ENCODE measurements at places on chromosomes 12 and 14.

DNA sequence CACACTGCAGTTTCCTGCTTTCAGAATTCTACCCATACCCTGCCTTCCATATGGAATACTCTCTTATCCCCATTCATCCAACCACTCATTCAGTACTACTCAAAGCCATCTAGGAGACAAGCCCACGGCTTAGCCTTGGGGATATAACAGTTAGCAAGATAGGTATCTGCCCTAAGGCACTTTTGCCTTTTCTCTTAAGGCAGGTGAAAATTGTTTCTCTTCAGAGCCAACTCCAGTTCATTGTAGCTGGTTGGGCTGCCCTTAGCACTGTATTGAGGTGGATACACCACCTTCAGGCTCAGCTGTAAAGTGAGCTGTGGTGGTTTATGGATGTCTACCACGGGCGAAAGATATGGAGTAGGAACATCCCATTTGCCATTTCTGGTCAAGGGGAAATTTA, 729.7 kb upstream of the TBX3 start:
- no peak for DNase-seq

- DNase-seq = no peak
Observed at GRCh38 chr12:48812389-48812788, 5.9 kb upstream of the CACNB3 start.

DNA sequence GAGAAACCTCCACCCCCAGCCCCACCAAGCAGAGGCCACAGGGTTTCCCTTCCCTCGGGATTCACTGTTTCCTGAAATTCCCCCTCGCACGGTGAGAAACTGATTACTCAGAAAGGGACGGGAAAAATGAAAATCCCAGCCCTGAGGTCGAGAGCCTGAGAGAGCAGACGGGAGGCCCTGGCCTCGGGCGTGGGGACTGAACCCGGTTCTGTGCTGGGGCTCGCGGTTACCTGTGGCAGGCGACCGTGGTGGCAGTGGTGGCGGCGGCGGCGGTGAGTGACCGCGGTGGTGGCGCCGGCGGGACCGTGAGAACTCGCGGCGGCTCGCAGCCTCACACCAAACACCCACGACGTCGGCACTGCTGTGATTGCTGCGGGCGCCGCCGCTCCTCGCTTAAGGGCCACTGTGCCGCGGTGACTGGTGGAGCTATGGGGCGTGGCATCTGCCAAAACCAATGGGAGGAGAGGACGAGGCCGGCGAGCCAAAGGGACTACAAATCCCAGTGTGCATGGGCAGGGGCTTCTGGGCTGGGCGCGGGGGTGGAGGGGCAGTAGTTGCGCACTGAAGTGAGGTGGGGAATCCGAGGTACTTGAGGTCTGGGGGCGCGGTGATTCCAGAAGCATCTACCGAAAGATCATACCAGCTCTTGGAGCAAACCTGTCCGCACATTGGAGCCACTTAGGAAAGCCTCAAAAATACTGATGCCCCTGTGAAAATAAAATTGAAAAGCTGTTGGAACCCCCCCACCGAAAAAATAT, at the start of gene LGMN:
TSS of gene LGMN (minus strand) at position 369 of the 758 bp plus-strand sequence. CDS start 15,841 bp downstream, outside the sequence.
- DNase-seq = peak; percentile 97

DNA sequence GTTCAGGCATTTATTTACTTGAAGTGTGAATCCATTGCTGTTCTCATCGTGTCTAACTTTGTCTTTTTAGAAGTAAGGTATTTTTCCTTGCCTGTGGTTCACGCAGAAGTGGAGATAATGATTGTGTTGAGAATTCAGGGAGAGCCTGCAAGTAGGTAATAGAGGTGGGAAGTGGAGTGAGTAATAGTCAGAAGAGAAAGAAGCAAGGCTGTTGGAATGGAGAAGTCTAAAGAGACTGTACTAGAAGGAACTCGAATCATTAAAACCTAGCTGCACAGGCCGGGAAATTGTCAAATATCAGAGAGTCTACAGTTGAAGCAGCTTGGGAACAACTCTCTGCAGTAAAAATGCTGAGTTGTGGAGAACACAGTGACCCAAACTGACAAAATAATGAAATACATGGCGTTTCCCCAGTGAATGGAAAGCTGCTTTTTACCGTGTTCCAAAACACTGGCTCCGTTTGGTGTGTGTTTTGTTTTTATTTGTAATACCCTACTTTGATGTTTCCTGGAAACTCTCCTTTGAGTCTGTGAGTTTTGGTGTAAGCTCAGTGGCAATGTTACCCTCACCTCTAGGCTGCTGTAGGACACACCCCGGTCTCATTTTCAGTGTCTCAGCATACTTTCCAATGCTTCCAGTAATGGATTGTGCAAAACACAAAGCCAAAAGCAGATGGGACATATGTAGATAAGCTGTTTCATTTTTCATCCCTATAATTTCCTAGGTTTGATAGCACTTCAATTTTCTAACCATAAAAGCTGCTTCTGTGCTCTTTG, 146.6 kb downstream of the CRADD start:
- DNase-seq = no peak

- DNase-seq = no peak
Observed at GRCh38 chr12:4829161-4829792, 80.4 kb upstream of the KCNA1 start.

DNA sequence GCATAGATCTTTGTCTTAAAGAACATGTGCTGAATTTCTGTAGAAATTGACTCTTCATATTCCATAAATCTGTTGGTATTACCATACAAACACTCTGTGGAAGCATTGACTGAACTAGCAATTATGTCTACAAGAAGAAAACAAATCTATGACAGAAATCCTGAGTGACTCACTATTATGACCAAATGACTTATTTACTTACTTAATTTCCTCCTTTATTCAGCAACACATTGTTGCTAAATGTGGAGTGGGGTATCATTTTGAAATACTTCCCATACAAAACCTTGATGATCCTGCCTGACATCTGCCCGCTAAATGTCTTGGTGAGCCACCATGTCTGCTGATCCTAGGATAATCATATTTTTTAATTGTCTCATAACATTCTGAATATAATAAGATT, 99.1 kb upstream of the SLCO1C1 start:
- DNase-seq = no peak

GRCh38 chr14:99626041-99626648, 18.8 kb upstream of the HHIPL1 start:
- DNase-seq = no peak

- no peak for DNase-seq
Observed at GRCh38 chr12:24121911-24122310, 172.4 kb upstream of the SOX5 start.
